ENCODE measurements at places on chromosomes 16 and 17. TPM values are rescaled to one million over a fixed set of nuclear protein-coding genes. Genes with fewer than 3 reads are reported as not detected.

DNA sequence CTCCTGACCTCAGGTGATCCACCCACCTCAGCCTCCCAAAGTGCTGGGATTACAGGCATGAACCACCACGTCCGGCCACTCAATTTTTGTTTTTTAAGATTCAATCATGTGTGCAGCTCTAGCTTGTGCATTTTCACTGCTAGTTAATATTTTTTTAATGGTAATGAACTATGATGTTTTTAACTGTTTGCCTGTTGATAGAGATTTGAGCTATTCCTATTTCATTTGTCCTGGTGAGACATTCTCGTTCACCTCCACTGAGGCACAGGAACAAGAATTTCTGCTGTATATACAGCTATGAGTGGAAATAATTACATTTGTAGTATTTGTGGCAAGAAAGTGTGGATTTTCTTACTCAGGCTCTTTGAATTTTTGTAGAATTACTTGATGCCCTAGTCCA lies 137.7 kb upstream of the MYOCD start:
- no peaks in the 10 kb centered on the region for H3K36me3 ChIP-seq
- H3K27me3 ChIP-seq = no peaks in the 10 kb centered on the region
- no peak overlapping the region for H3K27ac ChIP-seq
- no peaks in the 10 kb centered on the region for H3K4me1 ChIP-seq
- H3K4me3 ChIP-seq = no peak overlapping the region

- peaks cover 15% of the 10 kb centered on the region for H3K4me1 ChIP-seq
- H3K27ac ChIP-seq = no peak overlapping the region
- no peak overlapping the region for H3K4me3 ChIP-seq
These were observed 2.2 kb downstream of the DNAJA2 start for GRCh38 chr16:46971271-46971670.

DNA sequence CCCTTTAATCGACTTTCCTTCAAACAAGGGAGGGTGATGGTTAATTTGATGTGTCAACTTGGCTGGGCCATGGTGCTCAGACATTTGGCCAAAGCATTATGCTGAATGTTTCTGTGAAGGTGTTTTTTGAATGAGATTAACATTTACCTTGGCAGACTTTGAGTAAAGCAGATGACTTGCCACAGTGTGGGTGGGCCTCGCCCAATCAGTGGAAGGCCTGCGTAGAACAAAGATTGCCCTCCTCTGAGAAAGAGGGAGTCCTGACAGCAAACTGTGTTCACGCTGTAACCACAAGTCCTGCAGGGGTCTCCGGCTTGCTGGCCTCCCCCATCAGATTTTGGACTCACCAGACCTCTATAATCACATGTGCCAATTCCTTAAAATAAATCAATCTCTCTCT lies 118.7 kb downstream of the SOX9 start:
- H3K36me3 ChIP-seq = no peaks in the 10 kb centered on the region
- no peak for DNase-seq
- no peak overlapping the region for H3K27ac ChIP-seq
- no peak overlapping the region for H3K4me3 ChIP-seq
- H3K4me1 ChIP-seq = no peaks in the 10 kb centered on the region
- H3K27me3 ChIP-seq = no peaks in the 10 kb centered on the region

DNA sequence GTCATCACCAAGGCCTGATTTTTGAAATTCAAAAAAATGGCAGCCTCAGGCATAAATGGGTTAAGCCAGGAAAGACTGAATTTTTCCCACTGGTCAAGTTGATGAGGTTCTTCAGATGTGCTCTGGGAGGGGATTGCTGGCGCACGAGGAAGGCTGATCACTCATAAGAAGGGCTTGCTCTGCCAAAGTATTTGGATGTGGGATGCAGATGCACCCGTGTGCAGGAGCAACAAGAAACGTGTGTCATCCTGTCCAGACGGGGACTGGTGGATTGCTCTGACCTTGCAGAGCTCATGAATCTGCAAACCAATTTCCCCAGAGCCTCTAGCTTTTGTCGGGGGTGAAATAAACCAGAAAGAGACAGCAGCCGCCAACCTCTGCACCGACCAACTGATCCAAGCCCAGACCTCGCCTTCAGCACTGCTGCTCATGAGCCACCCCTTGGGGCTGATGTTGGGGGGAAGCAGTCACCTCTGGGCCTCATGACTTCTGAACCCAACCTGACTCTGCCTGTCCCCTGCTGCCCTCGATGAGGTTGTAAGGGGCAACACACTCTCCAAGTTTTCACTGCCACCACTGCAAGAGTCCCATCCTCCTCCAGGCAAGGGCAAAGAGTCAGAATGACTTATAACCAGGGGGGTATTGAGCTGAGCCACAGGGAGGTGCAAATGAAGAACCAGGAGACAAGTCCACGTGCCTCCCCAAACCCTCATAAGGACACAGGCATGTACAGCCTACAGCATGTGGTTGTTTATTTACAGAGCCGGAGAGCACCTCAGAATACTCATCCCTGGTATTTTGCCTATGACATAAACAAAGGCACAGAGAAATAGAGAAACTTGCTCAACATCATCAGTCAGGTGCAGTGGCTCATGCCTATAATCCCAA lies 452.0 kb downstream of the SOX9 start:
- H3K36me3 ChIP-seq = no peaks in the 10 kb centered on the region
- no peak for DNase-seq
- H3K4me3 ChIP-seq = no peak overlapping the region
- no peaks in the 10 kb centered on the region for H3K4me1 ChIP-seq
- no peak overlapping the region for H3K27ac ChIP-seq
- no peaks in the 10 kb centered on the region for H3K27me3 ChIP-seq

DNA sequence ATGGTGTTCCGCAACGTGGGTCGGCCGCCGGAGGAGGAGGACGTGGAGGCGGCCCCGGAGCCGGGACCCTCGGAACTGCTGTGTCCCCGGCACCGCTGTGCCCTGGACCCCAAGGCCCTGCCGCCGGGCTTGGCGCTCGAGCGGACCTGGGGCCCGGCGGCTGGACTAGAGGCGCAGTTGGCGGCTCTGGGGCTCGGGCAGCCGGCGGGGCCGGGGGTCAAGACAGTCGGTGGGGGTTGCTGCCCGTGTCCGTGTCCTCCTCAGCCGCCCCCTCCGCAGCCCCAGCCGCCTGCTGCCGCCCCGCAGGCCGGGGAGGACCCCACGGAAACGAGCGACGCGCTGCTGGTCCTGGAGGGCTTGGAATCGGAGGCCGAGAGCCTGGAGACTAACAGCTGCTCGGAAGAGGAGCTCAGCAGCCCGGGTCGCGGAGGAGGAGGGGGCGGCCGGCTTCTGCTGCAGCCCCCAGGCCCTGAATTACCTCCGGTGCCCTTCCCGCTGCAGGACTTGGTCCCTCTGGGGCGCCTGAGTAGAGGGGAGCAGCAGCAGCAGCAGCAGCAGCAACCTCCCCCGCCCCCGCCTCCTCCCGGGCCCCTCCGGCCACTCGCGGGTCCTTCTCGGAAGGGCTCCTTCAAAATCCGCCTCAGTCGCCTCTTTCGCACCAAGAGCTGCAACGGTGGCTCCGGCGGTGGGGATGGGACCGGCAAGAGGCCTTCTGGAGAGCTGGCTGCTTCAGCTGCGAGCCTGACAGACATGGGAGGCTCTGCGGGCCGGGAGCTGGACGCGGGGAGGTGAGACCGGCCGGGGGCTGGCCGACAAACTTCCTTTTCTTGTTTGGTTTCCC lies 821 bp downstream of the SOCS7 start:
- peaks cover 48% of the 10 kb centered on the region for H3K4me1 ChIP-seq
- DNase-seq = no peak
- H3K27me3 ChIP-seq = no peaks in the 10 kb centered on the region
- peak overlapping the region; percentile 80 for H3K4me3 ChIP-seq
- peak overlapping the region; percentile 79 for H3K27ac ChIP-seq

GRCh38 chr16:58741166-58741565 lies 7.0 kb upstream of the GOT2 start:
- no peaks in the 10 kb centered on the region for H3K36me3 ChIP-seq
- H3K4me1 ChIP-seq = no peaks in the 10 kb centered on the region
- DNase-seq = no peak
- H3K27ac ChIP-seq = no peak overlapping the region

DNA sequence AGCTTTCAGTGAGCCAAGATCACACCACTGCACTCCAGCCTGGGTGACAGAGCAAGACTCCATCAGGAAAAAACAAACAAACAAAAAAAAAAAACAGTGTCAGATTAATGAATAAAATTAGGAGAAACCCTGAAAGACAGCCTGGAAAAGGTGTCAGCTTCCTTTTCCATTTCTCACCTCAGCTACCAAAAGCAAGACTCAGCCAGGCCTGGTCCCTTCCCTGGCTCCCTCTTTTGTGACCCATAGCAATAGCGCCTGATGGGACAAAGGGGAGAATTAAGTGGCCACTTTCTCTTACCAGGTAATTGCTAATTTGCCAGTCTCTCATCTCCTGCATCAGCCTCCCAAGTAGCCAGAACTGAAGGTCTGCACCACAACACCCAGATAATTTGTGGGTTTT lies 3.9 kb upstream of the THRA start:
- no peaks in the 10 kb centered on the region for H3K36me3 ChIP-seq
- no peak for DNase-seq
- no peak overlapping the region for H3K4me3 ChIP-seq
- peak overlapping the region; percentile 71 for H3K27ac ChIP-seq
- no peaks in the 10 kb centered on the region for H3K27me3 ChIP-seq

GRCh38 chr16:21950782-21951521 lies 2.2 kb upstream of the UQCRC2 start:
- no peak overlapping the region for H3K27ac ChIP-seq
- no peaks in the 10 kb centered on the region for H3K27me3 ChIP-seq
- peaks cover 18% of the 10 kb centered on the region for H3K4me1 ChIP-seq
- H3K4me3 ChIP-seq = no peak overlapping the region
- H3K36me3 ChIP-seq = peaks cover 3% of the 10 kb centered on the region

DNA sequence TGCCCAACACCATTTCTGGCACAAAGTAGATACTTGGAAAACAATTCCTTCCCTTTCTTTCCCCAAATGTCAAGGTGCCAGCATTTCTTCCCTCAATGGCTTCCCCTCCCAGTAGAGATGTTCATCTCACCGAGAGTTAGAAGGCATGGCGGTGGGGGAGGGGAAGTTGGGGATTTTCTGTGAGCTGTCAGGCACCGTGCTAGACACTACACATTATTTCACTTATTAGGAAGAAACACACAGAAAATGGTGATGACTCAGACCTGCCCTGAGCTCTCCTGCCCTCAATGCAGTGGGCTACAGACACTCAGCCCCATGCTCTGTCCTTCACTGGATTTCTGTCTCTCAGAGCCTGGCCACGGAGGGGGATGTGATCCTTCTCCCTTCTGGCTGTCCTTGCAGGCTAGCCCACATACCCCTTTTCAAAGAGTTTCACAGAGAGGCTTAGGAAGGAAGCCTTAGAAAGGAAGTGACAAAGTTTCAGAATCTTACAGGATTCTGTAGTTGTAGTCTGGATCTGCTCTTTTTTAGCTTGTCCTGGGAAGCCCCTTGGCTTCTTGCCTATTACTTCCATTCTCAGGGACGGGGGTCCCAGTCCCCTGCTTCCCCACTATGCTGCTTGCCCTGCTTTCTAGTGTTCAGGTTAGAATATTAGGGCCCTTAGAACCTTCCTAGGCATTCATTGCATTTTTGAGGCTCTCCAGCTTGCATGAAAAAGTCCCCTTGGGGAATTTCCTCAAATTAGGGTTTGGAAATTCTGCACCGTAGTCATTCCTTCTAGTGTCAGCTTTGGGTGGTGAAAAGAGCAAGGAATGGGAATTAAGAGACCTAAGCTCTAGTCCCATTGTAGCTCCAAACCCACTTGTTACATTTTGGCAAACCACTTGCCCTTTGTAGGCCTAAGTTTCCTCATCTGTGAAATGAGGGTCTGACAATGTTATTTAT lies 12.2 kb upstream of the CCL5 start:
- no peak overlapping the region for H3K27ac ChIP-seq
- no peaks in the 10 kb centered on the region for H3K27me3 ChIP-seq
- DNase-seq = no peak
- no peaks in the 10 kb centered on the region for H3K4me1 ChIP-seq
- H3K36me3 ChIP-seq = no peaks in the 10 kb centered on the region
- H3K4me3 ChIP-seq = no peak overlapping the region

DNA sequence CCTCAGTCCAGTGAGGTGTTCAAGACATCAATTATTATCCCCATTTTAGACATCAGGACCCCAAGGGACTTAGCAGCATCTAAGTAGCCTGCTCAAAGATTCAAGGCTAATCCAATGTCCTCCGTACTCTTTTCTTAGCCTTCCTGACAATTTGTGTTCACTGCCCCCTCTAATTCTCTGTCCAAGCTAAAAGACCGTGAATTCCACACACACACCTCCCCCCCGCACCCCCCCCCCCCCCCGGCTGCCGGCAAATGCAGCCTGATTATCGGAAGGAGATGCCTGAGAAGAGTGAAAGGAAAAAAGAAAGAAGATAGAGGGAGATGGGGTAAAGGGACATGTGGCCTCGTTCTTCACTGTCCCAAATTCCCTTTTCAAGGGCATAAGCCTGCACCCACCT lies 58.1 kb upstream of the NLK start:
- no peak overlapping the region for H3K4me3 ChIP-seq
- peaks cover 15% of the 10 kb centered on the region for H3K4me1 ChIP-seq
- no peak for DNase-seq
- H3K27ac ChIP-seq = no peak overlapping the region

DNA sequence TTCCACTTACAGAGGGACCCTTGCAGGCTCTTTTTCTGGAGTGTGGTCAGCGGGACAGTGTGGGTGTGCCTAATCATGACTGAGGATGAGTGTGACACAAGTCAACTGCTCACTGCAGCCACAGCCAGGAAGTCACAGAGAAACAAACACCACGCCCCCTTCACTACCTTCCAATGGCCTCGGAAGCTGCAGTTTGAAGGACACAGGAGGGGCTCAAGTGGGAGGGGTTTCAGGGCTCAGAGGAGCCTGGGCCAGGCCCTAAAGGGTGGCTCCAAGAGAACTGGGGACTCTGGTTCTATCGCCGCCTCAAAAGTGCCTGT lies 116.2 kb upstream of the SDK2 start:
- H3K27ac ChIP-seq = no peak overlapping the region
- DNase-seq = no peak
- peaks cover 18% of the 10 kb centered on the region for H3K27me3 ChIP-seq
- H3K36me3 ChIP-seq = no peaks in the 10 kb centered on the region

GRCh38 chr16:89993971-89994370 lies 25.3 kb downstream of the DBNDD1 start:
- H3K27ac ChIP-seq = peak overlapping the region; percentile 4
- no peak for DNase-seq
- no peaks in the 10 kb centered on the region for H3K4me1 ChIP-seq
- H3K36me3 ChIP-seq = peaks cover 75% of the 10 kb centered on the region
- no peaks in the 10 kb centered on the region for H3K27me3 ChIP-seq

The NGFR gene
- total RNA-seq = 279 TPM

The TMEM100 gene
- 28.6 TPM for total RNA-seq

The ABCC11 gene
- not detected for total RNA-seq

The CLEC10A gene
- total RNA-seq = 2.2 TPM
